AG04449 (cell line): ENCODE measurements at places on chromosomes 1 and 21.

GRCh38 chr21:25329227-25329825, 278.0 kb downstream of the MRPL39 start:
- peak; percentile 74 for DNase-seq

DNA sequence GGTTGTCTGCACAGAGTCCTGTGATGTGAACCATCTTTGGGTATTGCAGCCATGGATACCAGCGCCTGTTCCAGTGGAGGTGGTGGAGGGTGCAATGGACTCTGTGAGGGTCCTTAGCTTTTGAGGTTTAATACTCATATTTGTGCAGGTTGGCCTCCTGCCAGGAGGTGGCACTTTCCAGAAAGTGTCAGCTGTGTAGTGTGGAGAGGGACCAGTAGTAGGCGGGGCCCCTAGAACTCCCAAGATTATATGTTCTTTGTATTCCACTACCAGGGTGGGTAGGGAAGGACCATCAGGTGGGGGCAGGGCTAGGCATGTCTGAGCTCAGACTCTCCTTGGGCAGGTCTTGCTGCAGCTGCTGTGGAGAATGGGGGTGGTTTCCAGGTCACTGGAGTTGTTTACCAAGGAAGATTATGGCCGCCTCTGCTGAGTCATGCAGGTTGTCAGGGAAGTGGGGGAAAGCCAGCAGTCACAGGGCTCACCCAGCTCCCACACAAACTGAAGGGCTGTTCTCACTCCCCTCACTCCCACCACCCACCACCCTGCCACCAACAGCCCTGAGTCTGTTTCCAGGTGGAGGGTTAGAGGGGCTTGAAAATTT, 31.2 kb upstream of the ZNF678 start:
- DNase-seq = no peak

GRCh38 chr1:38191461-38191860, 144.9 kb upstream of the POU3F1 start:
- no peak for DNase-seq

DNA sequence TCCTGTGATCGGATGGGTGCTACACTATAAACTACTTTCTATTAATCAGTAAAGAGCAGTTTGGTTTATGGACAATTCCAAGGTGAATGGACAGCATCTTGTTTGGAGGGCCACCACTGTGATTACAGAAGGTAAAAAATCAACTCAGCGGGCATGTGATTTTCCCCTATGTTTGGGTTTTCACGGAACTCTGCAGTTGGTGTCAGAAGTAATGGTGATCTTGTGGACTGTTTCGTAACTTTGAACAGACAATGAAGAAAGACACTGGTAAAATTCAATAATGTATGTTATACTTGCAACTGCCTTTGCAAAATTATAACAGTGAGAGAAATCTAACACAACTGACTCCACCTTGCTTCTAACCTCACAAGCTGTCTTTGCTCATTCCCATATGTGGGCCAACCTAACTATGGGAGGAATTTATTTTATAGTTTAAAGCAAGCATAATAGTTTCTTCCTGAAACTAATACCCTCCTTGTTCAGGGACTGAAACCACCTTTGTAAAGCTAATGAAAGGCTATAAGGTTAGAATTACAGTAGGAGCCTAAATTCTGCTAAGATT, 53.2 kb downstream of the TRIM33 start:
- no peak for DNase-seq

GRCh38 chr1:119288751-119289150, 79.8 kb upstream of the HAO2 start:
- no peak for DNase-seq

GRCh38 chr1:225651872-225652728, 823 bp downstream of the ENAH start:
- no peak for DNase-seq

- no peak for DNase-seq
These were observed 10.8 kb downstream of the MINDY1 start for GRCh38 chr1:150995896-150996295.

- DNase-seq = no peak
These were observed 25.7 kb downstream of the STK40 start for GRCh38 chr1:36359911-36360550.

DNA sequence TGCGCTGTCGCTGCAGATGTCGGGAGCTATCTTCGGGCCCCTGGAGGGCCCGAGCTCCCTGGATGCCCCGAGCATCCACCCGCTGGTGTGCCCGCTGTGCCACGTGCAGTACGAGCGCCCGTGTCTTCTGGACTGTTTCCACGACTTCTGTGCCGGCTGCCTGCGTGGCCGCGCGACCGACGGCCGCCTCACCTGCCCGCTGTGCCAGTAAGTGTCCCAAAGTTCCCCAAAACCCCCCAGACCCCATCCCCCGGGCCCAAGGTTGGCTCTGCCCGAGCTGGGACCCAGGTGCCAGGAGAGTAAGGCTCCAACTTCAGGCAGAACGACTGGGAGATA, 569 bp downstream of the RNF207 start:
- DNase-seq = no peak
